ENCODE measurements at places on chromosomes 1 and 21.
A peak's percentile ranks its signal among the peaks of the same experiment; 100 is the strongest.

GRCh38 chr1:119323216-119323982, 45.2 kb upstream of the HAO2 start:
- DNase-seq: no peak

GRCh38 chr1:115929881-115930280, 46.4 kb upstream of the SLC22A15 start:
- no peak for DNase-seq

DNA sequence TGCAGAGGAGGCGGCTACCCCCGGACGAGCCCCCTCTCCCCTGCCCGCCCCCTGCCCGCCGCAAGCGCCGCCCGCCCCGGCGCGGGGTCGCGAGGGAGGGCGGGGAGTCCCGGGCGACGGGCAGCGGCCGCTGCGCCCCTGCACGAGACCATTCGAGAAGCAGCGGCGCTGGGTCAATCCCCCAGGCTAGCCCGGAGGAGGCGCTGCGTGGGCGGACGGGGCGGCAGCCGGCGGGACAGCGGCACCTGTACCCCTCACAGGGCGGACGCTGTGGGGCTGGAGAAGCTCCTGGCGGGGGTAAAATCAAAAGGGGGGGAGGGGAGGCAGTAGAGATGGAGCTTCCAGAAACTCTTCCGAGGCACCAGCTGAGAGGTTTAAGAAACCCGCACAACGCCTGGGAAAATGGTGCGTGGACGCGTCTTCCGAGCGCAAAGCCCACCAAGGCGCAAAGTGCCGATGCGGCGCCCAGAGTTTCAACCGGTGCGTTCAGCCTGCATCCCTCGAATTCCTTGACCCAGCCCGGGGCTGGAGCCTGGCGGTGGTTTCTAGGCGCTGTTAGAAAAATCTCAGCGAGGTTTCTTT, at the start of gene PLPPR5:
TSS of gene PLPPR5 (minus strand) at position 1 of the 582 bp plus-strand sequence. CDS start 190 bp downstream, outside the sequence.
- no peak for DNase-seq

DNA sequence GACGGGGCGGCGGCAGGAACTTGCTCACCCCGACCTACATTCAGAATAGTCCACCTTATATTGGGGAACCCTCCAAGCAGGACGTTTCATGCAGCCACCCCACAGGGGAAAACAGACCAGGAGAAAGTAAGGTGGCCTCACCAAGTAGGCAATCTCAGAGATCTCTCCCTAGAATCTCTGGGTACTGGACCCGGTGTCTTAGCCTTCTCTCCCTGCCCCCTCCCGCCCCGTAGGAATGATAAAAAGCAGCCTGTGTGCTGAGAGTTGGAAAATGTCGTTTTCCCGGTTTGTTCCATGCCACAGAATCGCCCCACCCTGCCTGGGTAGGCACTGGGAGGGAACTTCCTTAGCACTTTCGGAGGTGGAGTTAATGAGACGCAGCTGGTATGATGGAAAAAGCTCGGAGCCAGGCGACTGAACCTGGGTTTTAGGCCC, 789 bp upstream of the PTPN14 start:
- peak; percentile 27 for DNase-seq

GRCh38 chr1:27395441-27396195, 3.2 kb downstream of the GPR3 start:
- no peak for DNase-seq

GRCh38 chr21:14572204-14572780, 26.2 kb upstream of the SAMSN1 start:
- DNase-seq: no peak

GRCh38 chr1:70887936-70888335, 159.7 kb downstream of the PTGER3 start:
- no peak for DNase-seq

DNA sequence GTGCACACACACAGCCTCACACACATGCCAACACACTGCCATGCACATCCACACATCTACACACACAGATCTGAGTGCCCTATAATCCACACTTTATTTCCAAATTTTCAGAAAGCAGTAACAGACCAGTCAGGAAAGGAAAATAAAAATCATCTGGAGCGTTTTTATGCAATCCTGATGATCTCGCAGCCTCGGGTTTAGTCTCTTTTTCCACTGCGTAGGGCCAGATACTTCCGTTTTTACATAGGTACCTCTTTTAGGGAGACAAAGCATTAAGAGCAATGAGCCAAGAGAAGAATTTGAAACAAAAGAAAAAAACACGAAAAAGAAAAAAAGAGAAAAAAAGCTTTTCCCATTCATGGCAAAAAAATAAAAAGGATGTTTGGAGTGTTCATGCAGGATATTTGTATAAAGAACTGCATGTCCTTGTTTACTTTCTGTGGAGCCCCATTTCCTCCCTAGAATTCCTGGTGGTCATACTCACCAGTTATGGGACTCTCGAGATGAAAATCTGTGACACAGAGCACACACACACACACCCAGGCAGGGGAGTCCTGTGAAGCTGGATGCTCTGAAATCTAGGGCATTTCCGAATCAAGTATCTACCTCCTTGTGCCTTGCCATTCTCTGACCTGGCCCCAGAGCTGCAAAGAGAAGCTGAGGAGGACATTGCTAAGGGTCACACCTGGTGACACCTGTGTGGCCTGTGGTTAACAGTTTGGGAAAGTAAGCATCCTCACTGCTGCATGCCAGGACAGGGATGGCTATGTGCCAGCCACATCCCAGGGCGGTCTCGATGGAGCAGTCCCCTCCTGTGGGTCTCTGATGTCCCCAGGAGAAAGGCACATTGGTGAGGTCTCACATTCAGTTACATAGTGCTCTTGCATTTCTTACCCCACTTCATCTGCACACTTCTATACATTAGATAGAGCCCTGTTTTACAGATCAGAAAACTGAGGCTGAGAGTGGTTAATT, 83.6 kb downstream of the RUNX1 start:
- no peak for DNase-seq

- no peak for DNase-seq
These were observed 45.2 kb downstream of the SLC44A3 start for GRCh38 chr1:94865360-94865759.

GRCh38 chr1:86933562-86934377, 19.3 kb downstream of the HS2ST1 start:
- no peak for DNase-seq

GRCh38 chr1:117180147-117180967, 30.4 kb downstream of the VTCN1 start:
- no peak for DNase-seq

DNA sequence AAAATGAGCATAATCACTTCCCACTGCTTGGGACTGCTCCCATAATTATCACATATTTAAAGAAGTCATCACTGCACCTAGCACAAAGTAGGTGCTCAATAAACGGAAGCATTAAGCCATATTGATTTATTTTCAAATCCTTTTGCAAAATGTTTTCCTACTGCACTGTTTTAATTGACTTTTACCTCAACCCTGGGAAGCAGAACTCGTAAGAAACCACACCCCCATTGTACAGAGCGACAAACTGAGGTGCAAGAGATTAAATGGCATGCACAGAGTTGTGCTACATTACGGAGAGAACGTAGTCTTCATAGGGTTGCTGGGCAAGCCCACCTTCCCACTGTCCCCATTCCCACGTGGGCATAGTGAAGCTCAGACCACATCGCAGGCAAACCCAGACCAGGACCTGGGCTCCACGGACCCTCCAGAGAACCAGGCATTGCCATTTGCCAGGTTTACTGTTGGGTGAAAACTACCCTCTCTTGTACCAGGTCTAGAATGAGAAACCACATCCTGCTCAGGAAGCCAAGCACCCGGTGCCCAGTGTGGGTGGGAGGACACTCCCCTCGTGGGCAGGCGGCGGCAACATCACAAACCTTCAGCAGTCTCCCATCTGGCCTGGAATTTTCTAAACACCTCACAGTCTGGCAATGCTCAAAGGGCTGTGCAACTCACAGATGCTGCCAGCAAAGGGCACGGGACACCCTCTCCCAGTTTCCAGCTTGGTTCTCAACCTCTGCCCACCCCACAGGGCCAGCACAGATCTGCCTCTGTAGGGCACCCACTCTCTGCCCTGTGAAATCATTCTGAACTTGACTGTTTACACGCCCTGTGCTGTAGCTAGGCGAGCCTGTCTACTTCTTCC, 8.2 kb downstream of the IFFO2 start:
- DNase-seq: no peak

DNA sequence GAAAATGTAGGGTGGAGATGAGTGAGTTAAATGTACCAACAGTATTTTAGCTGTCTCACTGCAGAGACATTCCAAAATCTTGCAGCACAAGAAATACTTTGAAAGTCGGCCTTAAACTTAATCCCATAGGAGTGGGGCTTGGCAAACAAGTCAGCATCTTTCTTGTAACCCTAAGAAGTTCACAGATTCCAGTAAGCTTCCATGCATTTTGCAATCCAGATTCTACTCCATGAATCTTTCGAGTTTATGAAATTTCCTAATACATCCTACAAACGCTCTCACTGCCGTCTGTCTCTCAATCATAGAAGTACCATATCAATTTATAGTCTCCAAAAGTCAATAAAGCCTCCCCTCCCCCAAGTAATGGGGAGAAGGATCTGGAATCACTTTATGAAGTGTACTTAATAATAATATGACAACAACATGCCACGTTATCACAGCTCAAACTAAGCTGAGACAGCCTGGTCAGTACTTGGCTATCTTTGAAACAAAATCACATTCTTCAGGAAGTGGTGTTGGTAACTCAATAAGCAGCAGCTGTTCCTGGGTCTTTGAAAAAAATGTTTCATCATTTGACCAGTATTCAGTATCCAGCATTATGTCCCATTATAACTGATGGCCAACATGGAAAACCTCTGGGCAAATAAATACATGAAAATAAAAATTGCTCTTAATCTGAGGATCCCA, 317.4 kb upstream of the RUNX1 start:
- no peak for DNase-seq

- DNase-seq: no peak
These were observed 151.0 kb downstream of the NUF2 start for GRCh38 chr1:163472651-163473248.

GRCh38 chr1:25096307-25097150, 135.8 kb downstream of the SYF2 start:
- DNase-seq: no peak

GRCh38 chr1:180672505-180672904, 40.7 kb downstream of the XPR1 start:
- DNase-seq: no peak

GRCh38 chr1:62184336-62184735, 10.3 kb upstream of the L1TD1 start:
- no peak for DNase-seq

DNA sequence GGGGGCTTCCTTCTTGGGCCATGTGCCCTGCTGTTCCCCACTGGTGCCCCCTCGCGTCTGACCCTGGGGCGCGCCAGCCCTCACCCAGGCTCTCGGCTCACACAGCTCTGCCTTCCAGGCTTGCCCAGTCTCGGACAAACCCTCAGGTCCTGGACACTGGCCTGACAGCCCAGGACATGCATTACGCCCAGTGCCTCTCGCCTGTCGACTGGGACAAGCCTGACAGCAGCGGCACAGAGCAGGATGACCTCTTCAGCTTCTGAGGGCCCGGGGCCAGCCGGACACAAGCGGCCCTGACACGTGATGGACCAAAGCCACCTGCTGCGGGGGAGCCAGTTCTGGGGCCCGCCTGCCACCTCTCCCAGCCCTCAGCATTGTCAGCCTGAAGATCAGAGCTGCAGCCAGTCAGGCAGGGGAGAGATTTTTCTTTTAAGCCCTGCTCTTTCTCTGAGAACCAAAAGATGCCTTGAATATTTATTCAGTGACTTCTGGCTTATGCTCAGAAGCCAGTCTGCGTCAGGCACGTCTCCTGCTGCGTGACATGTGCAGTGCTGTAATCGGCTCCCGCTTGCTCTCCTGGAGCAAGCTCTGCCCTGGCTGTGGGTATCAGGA, 23.4 kb downstream of the LDLRAP1 start:
- no peak for DNase-seq

- no peak for DNase-seq
These were observed 200.4 kb downstream of the HMCN1 start for GRCh38 chr1:185934476-185935189.

DNA sequence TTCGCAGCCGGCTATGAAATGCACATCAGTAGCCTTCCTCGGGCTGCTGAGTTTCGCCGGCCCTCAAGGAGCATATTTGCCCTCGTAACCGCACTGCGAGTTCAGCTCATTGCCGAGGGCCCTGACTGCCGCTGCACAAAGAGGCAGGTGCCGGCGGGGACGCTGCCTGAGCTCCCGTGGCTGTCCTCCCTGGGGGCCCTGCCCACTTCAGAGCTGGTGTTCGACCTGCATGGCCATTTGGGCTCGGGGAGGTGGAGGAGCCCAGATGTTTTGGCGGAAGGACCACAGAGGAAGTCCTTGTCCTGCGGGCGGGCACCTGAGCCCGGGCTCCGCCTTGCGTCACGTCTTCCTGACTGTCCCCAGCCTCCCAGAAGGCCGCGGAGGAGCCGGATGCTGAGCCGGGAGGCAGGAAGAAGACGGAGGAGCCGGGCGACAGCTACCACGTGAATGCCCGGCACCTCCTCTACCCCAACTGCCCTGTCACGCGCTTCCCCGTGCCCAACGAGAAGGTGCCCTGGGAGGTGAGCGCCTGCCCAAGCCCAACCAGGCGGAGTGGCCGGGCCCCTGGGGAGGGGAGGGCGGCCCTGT, 29.9 kb upstream of the LRRC3 start:
- no peak for DNase-seq

- no peak for DNase-seq
These were observed 83.1 kb downstream of the VWA5B1 start for GRCh38 chr1:20373764-20374163.

DNA sequence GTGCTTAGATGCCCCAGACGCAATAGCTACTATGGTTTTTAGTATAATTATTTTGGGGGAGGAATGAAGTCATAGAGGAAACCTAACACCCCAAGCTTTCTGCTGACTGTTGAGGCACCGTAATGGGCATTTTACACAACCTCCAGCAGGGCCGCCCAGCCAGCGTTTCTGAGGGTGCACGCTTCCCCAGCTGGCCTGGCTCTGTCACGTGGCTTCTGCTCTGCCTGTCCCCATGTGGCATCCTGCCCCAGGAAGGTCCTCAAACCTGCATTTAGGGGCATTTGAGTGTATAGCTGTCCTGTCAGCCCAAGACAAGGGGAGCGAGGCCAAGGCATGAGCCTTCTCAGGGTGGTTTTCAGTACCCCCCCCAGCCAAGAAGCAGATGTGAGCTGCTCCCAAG, 10.4 kb upstream of the NEK2 start:
- DNase-seq: no peak

- no peak for DNase-seq
These were observed 23.8 kb downstream of the KIAA0040 start for GRCh38 chr1:175168782-175169181.

- DNase-seq: peak; percentile 11
These were observed 41.0 kb downstream of the TGFBR3 start for GRCh38 chr1:91844862-91845528.
